ENCODE measurements at places on chromosomes 11 and 22.

DNA sequence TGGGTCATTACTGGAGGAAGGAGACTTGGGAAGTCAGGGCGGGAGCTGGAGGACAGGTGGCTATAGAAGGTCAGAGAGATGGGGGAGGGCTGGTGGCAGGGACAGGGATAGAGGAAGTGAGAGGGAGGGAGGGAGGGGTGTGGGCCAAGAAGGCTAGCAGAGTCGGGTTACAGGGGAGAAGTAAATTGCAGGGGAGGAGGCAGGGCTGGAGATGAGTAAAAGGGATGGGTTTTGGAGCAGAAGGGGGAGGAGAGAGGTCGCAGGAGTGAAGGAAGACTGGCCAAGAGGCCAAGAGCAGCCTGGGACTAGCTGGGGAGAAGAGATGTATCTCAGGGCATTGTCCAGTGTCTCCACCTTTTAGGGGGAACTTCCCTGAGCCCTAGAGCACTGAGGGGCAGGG is 33.0 kb downstream of the LRRC10B start:
- peak; percentile 47 for DNase-seq

- no peak for DNase-seq
Observed at GRCh38 chr11:299951-300735, 817 bp upstream of the IFITM5 start.

GRCh38 chr11:34614344-34615104 is 6.4 kb upstream of the EHF start:
- DNase-seq, result peak; percentile 67

DNA sequence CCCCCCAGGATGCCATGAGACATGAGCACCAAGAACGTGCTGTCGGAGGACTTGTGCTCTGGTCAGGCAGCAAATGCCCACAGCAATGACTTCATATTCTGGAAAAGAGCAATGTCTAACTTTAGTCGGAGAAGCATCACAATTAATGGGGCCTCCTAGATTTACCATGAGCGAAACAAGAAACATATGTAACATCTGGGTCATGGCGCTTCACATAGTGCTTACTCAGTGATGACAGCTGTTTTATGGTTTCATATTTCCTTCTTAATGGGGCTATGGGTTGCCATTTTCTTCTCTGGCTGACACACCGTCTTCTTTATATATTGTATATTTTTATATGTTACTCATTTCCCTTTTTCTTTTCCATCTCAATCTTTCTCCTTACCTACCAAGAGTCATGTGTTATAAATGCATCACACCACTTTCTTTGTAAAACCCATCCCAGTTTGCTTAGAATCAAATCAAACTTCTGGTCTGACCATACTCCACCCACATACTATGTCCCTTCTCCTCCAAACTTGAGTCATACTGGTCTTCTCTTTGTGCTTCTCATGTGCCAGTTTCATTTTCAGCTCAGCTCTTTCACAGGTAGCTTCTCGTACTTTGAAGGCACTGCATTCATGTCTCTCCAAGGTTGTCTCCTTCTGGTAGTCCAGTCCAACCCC is 9.4 kb upstream of the CASP12 start:
- no peak for DNase-seq

GRCh38 chr22:46078241-46079092 is 71.9 kb upstream of the PPARA start:
- DNase-seq, result no peak

DNA sequence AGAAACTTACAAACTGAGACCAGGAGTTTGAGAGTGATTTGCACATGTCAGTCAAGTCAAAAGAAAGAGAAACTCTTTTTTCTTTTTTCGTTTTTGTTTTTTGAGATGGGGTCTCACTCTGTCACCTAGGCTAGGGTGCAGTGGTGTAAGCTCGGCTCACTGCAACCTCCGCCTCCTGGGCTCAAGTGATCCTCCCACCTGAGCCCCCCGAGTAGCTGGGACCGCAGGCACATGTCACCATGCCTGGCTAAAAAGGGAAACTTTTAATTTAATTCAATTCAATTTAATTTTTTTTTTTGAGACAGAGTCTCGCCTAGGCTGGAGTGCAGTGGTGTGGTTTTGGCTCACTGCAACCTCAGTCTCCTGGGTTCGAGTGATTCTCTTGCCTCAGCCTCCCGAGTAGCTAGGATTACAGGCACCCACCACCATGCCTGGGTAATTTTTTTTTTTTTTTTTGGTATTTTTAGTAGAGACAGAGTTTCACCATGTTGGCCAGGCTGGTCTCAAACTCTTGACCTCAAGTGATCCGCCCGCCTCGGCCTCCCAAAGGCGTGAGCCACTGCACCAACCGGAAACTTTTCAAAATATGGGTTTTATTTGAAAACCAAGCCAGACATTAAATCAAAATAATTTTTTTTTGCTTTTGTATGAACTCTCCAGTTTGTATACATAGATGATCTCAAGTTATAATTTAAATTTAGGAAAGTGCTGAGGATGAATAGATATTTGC is 9.9 kb downstream of the UCP3 start:
- DNase-seq, result no peak

DNA sequence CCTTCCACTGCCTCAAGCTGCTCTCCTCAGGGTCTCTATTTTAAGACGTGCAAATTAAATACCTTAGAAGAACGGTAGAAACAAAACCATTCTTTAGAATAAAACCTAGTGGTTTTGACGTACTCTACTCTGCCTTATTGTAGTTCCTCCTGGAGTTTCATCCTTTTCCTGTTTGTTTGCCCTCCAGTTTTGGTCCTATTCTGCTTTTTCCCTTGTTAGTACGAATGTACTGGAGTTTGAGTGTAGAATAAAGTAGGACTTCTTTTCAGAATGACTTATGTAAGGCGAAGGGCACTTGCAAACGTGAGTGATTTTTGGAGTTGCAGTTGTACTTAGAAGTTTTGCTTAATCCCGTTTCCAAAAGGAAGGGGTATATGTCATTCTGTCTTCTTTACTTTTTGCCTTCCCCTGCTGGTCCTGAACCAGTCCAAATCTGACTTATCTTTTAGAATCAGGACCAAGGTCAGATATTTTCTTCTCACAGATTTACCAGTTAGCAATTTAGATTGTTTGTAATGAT is 1.4 kb downstream of the SIK2 start:
- peak; percentile 17 for DNase-seq

DNA sequence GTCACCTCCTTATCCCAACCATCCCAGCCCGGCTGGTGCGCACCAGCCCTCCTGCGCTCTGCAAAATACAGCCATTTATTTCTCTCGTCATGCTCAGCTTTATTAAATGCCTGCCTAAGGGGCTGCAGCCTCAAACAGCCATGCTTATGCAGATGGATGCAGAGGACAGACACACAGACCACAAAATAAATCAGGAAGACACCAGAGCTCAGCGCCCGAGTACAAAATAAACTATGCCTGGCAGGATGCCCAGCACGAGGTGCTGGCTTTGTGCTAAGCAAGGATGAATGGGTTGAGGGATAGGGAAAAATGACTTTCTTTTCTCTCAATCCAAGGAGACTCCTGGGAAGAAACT is 70.5 kb downstream of the RPUSD4 start:
- no peak for DNase-seq

DNA sequence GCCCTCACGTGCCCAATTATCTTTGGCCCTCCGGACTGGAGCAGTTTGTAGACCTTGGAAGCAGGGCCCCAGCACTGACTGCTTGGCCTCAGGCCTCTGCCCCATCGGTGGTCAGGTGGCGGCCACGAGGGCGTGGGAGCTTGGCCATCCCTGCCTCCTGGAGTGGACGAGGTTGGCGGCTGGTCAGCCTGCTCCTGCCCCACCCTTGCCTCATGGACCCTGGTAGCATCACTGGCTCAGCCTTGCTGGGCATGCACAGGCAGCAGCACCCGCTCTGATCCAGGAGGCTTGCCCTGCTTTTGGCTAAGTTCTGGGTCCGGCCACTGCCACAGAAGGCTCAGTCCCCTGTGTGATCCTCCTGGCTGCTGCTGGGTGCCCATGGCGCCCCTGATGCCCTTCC is 4.1 kb downstream of the KRTAP5-3 start:
- no peak for DNase-seq

- no peak for DNase-seq
Observed at GRCh38 chr11:122782222-122782621, 56.1 kb upstream of the CRTAM start.

Data from NB4 (cell line).